Fibroblast of mammary gland (primary cell): ENCODE measurements at places on chromosomes 13 and 19.

GRCh38 chr19:45508417-45508860 is 1.2 kb downstream of the VASP start:
- no peak for DNase-seq

- peak; percentile 97 for DNase-seq
Observed at GRCh38 chr13:97339019-97339987, 94.7 kb upstream of the RAP2A start.

DNA sequence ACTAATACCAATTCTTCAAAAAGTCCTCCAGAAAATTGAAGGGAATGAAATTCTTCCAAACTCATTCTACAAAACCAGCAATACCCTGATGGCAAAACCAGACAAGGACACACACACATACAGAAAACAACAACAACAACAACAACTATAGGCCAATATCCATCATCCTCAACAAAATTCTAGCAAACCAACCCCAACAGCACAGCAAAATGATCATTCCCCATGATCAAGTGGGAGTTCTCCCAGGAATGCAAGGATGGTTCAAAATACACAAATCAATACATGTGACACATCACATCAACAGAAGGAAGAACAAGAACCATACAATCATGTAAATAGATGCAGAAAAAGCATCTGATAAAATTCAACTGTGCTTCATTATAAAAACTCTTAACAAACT is 18.7 kb upstream of the ZNF181 start:
- no peak for DNase-seq

GRCh38 chr13:104796581-104796980 is 1730.4 kb upstream of the SLC10A2 start:
- DNase-seq, result no peak

DNA sequence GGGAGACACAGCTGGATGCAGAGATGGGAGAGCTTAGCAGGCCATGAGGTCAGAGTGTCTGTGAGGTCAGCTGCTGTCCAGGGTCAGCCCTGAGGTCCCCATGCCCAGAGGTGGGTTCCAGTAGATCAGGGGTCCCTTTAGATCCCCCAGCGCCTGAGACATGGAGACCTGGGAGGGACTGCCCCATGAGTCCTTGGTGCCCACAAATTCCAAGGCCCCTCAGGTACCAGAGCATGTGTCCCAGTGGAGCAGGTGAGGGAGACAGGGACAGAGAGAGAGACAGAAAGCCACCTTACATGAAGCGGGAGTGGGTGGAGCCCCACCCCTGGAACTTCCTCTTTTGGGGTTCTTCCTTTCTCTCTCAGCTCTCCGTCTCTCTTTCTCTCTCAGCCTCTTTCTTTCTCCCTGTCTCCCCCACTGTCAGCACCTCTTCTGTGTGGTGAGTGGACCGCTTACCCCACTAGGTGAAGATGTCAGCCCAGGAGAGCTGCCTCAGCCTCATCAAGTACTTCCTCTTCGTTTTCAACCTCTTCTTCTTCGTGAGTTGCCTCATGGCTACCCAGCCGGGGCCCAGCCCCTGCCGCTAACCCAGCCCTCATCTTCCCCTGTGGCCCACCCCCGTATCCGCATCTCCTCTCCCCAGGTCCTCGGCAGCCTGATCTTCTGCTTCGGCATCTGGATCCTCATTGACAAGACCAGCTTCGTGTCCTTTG is at the start of gene CD37:
TSS of gene CD37 (plus strand) at position 336 of the 713 bp plus-strand sequence. CDS start at position 471, 135 bp downstream.
- no peak for DNase-seq

DNA sequence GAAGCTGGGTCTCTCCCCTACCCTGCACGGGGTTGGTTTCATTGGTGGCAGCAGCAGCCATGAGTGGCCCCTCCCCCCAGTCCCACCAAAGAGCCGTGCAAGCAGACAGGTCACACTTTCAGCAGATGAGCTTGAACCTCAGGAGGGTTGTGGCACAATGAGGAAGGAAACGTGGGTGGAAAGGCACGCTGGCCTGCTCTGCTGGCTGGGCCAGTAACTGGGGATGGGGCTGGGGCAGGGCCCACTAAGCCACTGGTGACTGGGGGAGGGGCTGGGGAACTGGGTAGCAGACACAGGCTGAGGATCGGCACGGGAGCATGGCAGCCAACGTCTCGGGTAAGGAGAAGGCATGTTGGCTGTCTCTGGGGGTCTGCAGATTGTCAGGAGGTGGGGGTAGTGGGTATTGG is at the start of gene P2RY11:
TSS of gene P2RY11 (plus strand) at position 289 of the 407 bp plus-strand sequence. CDS start at position 318, 29 bp downstream.
- DNase-seq, result no peak

GRCh38 chr13:27347211-27347772 is 76.7 kb downstream of the RASL11A start:
- DNase-seq, result no peak
